ENCODE measurements at places on chromosomes 6 and 20.

DNA sequence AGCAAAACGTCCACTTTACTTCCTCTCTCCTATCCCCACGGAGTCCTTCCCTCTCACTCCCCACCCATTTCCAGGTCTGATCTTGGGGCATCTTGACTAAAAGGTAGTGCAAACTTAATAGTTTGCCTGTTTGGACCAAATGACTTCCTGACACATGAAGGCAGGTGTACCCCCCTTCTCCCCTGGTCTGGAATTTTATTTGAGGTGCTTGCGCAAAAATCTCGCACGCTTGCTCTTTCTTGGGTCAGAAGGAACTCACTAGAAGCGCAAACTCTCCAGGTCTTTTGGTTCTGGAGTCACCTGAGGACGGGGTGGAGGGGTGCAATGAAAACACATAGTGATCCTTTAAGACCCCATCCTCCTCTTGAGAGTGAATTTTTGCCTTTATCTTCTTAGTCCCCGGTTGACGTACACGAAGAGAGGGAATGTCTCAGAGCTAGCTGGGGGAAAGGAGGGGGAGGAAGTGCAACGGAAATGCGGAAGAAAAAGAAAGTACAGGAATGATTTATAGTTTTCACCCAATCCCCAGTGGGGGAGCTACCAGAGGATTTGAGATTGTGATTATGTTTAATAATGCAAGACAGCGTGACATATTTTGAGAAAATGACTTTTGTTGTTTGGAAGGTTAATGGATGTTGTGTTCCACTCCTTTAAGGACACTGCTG is 4.9 kb downstream of the ADGRB3 start:
- DNase-seq, result no peak

DNA sequence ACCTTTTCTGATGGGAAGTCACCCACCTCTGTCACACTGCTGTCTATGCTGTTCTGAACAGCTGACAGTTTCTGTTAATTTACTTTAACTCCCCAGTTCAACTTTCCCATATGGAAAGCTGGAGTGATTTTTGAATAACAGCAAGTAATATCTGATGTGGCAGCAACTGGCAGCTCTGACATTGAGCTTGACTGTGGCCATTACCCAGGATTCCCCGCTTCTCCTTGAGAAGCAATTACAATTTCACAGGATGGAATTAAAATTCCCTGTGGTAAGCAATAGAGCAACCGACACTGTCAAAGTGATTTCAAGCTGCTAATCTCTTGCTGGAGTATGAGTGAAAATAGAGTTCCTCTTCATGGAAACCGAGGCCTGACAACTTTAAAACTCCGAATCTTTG is 348.1 kb upstream of the SOX4 start:
- peak; percentile 14 for DNase-seq

DNA sequence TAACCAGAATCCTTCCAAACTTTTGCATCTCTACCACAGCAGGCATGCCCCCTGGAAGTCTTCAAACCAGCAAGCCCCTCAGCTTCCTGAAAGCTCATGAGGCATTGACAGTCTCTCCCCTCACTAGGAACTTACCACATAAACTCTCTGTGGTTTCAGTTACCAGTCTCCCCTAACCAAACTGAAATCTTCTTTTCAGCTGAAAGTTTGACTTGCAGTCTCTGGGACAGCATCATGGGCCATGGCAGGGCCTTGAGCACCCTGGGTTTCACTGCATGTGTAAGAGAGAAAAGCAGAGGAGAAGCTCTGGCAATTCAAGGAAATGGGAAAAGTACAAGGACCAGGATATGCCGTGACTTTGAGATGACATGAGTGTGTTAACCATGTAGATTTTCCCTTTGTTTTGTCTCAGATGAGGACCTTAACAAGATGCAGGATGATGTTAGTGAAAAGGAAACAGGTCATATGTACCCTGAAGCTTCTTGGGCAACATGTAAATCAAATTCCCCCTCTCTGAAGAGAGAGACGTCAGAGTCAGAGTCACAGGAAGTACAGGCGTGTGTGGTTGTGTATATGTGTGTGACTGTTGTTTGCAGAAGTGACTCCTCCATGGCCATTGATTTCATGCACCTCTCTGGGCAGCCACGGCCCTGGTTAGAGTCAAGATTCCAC is 106.3 kb downstream of the TNFRSF21 start:
- DNase-seq, result peak; percentile 45

DNA sequence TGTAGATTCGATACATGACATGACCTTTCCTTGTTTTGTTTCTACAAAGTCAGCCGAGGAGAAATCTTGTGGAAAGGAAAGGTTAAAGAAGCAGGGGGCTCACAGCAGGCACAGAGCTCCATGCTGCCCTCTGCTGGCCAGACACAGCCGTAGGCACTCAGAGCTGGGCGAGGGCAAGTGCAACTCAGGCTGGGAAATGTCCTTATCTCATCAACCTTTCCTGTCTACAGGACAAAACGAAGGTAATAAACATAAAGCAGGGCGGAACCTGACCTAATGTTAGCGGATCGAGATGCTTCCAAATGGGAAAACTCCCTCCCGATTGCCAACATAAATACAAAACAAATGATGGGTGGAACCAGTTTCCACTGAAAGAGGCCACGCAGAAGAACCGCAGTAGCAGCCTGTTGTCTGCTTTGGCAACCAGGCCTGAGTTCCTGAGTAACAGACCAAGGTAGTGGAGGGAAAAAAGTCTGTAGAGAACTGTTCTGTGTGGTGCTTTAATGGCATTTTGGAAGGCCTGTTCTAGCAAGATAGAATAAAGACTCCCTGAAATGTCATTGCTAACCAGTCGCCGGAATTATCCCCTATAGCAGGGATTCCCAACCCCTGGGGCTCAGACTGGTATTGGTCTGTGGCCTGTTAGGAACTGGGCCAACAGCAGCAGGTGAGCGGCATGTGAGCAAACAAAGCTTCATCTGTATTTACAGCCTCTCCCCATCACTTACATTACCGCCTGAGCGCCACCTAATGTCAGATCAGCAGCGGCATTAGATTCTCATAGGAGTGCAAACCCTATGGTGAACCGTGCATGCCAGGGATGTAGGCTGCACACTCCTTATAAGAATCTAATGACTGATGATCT is 85.2 kb downstream of the MBOAT1 start:
- peak; percentile 77 for DNase-seq

DNA sequence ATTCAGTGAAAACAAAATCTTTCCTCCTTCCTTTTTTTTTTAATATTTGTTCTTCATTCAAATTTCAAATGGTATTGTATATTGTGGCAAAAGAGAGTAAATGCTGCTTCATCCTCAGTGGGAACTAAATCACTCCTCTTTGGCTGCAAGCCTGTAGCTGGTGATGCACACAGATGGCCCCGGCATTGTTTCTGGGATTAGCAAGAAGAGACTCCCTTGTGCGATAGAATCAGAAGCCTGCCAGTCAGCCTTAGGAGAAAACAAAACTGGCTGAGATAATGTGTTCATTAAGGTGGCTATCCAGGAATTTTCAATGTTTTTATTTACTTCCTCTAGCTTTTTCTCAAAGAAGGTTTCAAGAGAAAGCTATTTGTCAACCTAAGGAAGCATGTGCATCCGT is 20.7 kb upstream of the ELOVL2 start:
- peak; percentile 22 for DNase-seq

- peak; percentile 14 for DNase-seq
These were observed 27.9 kb upstream of the DSP start for GRCh38 chr6:7513529-7513928.

GRCh38 chr6:139593081-139593480 is 218.6 kb upstream of the CITED2 start:
- DNase-seq, result no peak

DNA sequence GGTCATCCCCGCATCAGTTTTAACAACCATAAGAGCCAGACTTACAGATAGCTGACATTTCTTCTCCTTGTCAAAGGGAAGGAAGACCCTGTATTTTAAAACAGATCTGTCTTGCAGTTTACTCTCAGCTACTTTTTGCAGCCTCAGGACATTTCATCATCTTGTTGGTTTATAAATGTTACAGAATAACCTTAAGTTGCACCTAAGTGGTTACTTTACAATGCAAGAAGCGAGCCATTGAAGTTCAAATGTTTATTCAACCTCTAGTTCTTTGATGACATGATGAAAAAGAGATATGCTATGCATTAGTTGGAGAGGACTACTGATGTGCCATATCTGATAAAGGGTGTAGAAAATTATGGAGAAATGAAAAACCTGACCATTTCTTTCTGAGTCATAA is 187.9 kb upstream of the COL21A1 start:
- no peak for DNase-seq

- DNase-seq, result no peak
These were observed 608.4 kb downstream of the HDGFL1 start for GRCh38 chr6:23177806-23178205.

- DNase-seq, result peak; percentile 19
These were observed 26.3 kb downstream of the ITCH start for GRCh38 chr20:34389206-34389953.

DNA sequence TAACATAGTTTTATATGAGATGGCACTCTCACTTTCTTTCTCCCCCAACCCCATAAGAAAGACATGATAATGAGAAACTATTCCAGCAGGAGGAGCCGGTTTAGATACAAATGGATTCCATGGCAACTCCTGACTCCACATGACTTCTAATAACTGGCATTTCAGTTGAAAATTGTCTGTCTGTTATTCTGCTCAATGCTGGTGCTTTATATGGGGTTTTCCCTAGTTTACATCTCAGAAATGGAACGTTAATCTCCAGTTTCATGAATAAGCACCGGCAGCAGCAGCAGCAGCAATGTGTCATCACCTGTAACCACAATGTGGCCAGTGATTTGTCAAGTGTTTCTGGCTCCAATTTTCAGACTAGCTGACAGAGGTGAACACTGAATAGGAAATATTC is 8.0 kb upstream of the SIM1 start:
- no peak for DNase-seq

GRCh38 chr6:106473812-106474211 is 113.3 kb downstream of the CRYBG1 start:
- DNase-seq, result no peak

DNA sequence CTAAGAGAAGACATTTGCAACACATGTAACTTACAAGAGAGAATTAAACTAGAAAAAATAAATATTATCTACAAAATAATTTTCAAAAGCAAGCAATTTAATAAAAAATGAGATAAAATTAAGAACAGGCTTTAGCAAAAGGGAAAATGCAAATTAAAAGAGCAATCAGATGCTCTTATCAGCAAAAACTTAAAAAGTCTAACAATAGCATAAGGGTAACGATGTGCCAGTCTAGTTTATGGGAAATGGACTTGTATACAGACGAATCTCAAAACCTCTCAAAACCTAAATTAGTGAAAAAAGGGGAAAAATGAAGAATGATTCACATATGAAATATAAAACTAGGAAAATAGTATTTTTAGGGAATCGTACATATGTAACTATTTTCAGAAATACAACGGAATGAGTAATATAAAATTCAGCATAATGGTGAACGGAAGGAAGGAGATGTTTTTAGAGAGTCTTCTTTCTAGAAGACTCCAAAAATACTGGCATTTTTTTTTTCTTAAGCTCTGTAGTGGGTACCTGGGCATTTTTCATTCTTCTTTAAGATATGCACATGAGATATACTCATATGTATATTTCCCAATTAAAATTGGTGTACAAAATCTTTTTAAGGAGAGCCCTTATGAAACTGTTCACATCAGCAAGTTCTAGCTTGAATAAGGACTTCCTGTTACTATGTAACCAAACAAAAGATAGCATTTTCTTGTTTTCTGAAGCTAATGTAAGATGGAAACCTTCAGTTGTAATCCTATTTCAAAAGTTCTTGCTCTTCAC is 927 bp upstream of the MANEA start:
- peak; percentile 38 for DNase-seq

DNA sequence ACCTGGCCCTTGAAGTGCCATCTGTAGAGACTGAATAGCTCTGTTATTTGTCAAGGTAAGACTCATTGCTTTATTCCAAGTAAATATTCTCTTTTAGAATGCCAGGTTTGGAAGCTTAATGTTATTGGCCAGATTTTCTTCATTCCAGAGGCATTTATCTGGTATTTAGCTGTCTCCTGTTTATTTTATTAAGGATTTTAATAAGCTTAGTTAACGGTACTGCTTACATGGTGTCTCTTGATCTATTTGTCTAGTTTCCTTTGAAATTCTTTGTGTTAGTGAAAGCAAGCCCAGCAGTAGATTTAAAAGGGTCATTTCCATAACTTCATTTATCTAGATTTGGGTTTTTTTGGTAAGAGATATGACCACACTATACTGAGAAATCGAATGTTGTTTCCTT is 7.7 kb downstream of the RALY start:
- DNase-seq, result no peak

DNA sequence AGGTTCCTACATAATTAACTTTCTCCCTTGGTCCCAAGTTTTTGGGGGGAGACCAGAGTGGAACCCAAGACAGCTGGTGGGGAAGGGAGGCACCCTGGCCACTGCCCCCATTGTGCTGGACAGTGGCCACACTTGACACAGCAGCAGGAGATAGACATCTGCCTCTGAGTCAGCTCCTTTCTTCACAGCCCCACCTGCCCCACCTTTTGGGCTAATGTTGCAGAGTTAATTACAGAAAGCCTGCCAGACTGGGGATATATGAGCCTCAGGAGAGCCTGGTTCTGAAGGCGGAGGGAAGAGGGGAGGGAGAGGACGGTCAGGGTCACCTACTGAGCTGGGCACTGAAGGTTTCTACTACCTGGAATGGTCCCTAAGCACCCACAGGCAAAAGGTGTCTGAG is 50.6 kb downstream of the MAFB start:
- DNase-seq, result no peak

DNA sequence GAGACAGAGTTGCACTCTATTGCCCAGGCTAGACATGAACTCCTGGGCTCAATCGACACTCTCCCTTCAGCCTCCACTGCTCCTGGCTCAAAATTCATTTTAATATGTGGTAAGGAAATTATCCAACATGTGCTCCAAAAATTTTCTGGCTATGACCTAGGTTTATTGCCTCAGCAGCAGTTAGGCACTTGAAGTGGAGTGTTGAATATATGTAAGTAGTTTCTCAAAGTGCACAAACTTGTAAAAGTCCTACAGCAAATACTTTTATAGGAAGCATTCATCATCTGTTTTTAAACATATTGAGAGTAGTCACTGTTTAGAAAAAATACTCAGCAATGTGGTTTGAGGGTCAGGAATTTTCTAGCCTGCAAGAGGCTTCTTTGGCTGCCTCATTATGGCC is 13.2 kb downstream of the FILIP1 start:
- no peak for DNase-seq

GRCh38 chr6:91691449-91691848 is 1104.6 kb upstream of the MAP3K7 start:
- no peak for DNase-seq

DNA sequence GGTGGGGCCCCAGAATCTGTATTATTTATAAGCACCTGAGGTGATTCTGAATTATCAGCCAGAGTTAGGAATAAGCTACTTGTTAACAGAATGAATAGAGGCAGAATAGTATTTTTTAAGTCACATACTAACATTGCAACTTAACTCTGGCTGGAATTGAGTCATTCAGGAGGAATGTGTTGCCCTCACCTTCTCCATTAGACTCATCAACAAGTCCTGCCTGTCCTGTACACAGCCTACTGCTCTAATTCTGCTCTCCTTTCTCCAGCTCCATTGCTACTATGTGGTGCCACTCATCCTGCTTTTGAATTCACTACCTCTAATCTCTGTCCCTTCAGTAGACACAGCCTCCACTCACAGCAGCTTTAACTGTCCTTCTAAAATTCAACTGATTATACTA is 669.4 kb downstream of the DHX35 start:
- no peak for DNase-seq

Data from stomach (tissue), 19 donors.